Motor neuron (in vitro differentiated cells): ENCODE measurements at places on chromosomes 7 and 10.

GRCh38 chr10:25017154-25017590 lies 760 bp downstream of the THNSL1 start:
- ATAC-seq, result peak; percentile 1

- ATAC-seq, result no peak
Measured at GRCh38 chr10:75889051-75889450, 457.6 kb downstream of the LRMDA start.

DNA sequence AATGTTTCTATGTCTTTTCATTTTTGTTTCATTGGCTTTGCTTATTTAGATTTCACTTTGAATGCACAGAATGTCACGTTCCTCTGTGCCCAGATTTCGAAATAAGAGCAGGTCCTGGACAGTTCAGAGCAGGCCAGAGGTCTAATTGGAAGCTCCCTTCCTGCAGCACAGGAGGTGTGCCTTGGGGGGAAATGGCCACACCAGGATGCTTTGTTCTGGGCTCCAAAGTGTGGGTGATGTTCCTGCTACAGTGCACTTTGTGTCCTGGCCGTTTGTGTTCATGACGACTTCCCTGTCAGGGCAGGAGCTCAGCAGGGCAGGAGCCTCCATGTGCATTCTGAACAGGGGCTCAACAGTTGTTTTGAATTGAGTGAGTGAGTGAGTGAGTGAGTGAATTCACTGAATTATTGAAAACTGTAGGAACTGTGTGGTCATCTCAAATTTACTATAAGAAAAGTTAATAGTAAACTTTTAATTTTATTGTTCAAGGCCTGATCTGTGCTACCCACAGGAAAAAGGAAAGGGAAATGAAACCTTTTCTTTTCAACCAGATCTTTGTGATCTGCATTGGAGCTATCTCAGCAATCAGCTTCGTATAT lies 109.5 kb upstream of the GJD4 start:
- ATAC-seq, result no peak

DNA sequence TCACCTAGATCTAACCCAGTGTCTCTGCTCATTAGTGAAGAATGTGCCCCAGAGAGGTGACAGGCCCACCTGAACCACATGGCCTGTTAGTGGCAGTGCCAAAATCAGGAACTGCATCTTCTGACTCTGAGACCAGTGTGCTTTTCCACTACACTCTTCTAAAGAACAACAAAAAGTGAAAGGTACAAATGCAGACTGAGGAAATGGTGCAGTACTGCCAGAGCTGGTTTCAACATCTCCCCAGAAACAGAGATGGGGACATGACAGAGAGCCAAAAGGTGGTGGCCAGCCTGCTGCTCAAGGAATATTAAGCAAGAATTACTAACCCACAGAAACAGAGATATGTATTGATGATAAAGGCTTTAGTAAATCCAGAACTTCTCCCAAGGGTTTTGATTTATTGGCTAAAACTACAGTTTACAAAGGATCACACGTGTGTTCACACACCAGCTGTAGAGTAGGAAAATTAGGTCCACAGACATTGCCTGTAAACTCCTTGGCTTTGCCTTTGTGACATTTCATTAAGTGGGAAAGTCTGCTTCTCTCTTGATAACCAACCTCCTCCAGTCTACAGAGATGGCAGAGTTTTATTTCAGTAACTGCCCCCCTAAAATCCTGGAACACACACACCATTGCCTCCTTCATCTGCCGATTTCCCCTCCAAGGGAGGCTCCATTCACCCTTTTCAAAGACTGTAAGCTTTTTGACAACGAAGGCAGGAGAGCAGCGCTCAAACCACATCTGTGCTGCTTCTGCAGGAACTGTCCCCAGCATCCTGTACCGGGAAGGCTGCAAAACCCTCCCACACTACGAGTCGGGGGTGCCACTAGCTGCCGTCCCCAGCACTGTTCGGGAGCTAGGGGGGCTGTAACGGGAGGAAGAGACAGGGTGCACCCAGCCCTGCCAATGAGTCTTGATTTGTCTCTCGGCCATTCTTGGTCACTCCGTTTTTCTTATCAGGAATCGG lies 29.8 kb downstream of the GSDME start:
- ATAC-seq, result no peak

DNA sequence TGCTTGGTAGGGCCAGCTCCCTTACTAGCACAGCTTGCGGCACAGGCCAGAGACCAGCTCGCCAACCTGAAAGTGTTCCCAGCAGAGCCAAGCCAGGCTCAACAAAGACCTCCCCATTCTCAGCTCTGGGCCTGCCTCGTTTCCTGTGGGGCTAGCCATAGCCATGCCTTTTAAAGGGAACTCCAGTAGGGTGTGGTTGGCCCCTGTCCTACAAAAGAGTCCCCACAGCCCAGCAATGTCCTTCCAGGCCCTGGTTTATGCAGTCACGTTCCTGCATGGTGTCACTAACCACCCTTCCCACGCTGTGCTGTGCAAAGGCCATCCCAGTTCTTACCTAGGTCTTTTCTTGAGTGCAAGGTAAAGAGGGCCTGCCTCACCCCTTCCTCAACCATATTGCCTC lies 87.8 kb upstream of the LRRC4 start:
- ATAC-seq, result no peak

DNA sequence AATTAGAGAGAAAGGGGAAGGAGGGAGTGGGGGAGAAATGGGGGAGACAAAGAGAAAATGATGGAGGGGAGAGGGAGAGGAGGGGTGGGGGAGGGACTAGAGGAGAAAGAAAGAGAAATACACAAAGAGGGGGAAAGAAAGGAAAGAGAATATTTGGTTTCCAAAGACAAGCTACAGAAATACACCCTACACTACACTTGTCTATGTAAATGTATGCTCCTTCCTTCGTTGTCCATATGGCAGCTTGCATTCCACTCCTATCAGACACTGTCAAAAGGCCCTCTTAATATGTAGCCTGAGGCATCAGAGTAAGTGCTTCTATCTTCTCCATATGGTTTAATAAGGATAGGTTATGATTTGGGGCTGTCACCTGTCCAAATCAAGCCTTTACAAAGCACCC lies 92.8 kb upstream of the FEZF1 start:
- no peak for ATAC-seq

- ATAC-seq, result peak; percentile 70
Measured at GRCh38 chr7:22452142-22452959, 47.6 kb downstream of the STEAP1B start.

- ATAC-seq, result no peak
Measured at GRCh38 chr7:89988074-89988473, 166.2 kb upstream of the STEAP1 start.

GRCh38 chr10:76420725-76421124 lies 989.3 kb downstream of the LRMDA start:
- ATAC-seq, result no peak

DNA sequence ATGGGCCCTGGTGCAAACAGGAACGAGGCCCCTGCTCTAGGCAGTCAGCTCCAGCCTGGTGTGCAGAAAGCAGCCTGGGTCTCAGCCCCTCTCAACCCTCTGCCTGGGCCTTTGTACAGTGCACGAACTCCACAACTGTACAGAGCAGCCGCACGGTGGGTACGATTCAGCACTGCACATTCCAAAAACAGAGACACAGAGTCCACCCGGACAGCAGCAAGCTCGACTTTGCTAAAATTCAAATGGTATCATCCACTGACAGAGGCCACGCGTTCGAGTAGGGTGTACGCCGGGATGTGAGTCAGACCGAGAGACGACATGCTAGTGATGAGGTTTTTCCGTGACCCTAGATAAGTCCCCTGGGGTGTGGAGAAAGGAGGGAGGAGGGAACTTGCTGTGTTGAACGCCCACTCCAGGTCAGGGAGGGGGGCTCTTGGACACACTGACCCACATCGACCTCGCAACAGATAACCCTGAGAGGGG lies 65.6 kb upstream of the PDGFA start:
- ATAC-seq, result no peak

DNA sequence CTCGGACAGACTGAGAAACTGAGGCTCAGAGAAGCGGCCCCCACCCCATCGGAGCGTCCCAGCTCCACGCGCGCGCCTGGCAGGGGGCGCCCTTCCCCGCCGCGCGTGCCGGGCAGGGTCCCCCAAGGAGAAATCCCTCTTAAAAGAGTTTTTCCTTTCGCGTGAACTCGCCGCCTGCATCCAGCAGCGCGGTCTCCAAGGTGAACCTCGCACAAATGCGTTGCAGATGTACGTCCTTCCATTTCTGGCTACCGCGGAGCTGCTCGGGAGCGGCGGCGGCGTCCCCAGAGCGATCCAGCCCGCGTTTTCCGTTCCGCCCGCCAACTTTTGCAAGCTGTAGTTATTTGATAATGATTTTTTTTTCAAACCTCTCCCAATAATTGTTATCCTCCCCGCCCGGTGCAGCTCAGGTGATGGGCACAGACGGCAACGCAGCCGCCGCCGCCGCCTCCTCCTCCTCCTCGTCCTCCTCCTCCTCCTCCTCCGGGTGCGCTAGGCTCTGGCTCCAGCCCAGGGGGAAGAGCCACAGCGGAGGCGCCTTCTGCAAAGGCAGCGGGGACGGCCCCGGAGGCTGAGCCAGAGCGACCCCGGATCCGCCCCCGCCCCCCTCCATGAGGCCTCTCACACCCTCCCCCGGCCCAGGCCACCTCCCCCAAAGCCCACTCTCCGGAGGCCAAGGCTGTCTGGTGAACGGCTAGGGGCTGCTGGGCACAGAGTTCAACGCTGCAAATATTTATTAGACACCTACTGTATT lies 74.0 kb upstream of the CUX1 start:
- ATAC-seq, result peak; percentile 82

GRCh38 chr10:6400331-6400730 lies 179.7 kb downstream of the PRKCQ start:
- no peak for ATAC-seq

DNA sequence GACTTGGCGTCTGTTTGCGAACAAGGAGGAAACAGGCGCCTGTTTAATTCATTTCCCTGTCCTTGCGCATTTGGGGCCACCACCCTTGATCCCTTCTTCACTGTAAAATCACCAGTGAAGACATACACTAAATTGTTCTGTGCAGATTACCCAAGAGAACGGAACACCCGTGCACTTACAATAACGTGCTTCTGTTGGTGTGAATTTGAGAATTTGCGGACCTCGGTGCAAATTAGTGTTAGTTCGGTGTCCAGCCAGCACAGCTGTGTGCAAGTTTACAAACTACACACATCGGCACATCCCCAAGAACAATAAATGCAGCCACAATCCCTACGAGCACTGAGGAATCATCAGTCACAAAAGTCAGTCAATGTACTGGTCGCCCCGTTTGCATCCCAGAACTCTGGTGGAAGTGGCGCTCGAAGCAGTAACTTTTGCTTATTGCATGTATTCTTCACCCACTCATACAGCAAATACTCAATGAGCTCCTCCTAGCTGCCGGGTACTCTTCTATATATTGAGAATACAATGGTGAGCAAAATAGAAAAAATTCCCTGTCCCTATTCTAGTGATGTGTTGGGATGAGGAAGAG lies 786 bp upstream of the CNOT4 start:
- ATAC-seq, result no peak

DNA sequence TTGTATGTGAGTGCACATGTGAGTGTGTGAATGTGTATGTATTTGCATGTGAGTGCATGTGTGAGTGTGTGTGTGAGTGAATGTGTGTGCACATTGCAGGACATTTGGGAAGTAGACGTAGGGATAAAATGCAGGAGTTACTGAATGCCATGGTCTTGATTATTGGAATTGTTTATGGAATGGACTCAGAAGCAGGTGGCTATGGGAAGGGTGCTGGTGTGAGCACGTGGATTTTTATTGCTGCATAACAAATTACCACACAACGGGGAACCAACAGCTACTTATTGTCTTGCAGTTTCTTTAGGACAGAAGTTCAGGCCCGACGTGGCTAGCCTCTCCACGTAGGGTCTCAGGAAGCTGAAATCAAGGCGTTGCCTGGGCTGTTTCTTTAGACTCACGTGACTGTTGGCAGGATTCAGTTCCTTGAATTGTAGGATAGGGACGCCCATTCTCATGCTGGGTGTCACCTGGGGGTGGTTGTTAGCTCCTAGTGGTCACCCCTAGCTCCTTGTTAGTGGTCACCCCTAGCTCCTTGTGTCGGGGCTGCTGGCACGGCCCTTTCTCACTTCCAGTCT lies 48.3 kb upstream of the ZNF32 start:
- no peak for ATAC-seq

DNA sequence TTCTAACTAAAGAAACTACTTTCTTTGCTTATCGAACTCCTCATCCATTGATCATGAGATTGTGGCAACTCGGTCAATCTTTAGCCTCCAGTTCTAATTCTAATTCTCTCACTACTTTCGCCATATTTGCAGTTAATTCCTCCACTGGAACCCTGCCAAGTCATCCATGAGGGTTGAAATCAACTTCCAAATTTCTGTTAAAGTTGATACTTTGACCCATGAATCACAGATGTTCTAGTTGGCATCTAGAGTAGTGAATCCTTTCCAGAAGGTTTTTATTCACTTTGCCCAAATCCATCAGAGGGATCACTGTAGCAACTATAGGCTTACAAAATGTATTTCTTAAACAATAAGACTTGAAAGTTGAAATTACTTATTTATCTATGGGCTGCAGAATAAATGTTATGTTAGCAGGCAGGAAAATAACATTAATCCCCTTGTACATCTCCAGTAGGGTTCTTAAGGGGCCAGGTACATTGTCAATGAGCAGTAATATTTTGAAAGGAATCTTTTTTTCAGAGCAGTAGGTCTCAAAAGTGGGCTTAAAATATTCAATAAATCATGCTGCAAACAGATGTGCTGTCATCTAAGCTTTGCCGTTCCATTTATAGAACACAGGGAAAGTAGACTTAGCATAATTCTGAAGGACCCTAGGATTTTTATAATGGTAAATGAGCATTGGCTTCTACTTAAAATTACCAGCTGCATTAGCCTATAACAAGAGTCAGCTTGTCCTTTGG lies 39.4 kb downstream of the CCDC71L start:
- ATAC-seq, result no peak

DNA sequence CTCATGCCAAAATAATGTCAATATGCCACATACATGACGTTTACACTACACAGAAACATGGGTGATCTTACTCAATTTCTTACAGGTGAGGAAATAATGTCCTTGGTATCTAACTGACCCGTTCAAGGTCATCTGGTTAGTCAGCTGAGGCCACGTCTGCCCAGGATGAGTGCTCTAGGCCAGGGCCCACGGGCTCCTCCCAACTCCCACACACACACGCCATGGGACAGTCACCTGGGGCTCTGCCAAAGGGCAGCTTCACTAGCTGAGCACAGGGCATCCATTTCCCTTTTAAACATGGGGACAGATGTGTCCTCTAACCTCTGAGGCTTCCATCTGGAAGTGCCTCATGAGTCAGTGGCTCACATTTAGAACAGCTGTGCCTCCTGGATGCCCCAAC lies 123.9 kb downstream of the TNS3 start:
- no peak for ATAC-seq

DNA sequence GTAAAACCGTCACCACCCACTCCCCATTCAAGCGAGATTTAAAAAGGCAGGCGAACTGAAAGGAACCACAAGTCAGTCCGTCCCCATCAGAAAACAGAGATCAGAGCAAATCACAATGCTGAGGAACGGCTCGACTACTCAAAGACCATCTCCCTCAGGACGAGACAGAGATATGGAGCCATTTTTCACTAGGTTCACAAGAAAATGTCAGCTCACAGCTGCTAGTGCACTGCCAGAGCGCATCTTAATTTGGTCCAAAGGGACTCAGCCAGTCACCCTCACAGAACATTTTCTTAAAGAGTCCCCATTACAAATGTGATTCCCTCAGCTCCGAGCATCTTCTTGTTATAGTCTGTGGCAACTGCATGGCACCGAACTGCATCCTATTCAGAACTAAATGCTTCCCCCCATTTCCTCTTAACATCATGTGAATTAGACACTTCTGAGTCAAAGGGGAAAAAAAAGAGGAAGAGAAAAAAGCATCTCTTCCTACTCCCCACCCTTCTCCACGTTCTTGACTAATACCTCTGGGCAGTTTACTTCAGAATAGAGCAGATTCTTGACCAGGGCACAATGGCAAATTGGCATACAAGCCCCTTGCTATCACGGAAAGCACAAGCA lies 683.9 kb downstream of the MAGI2 start:
- peak; percentile 52 for ATAC-seq
